Astrocyte (in vitro differentiated cells and primary cell): ENCODE measurements at places on chromosomes 11 and 22. TPM values are rescaled to one million over a fixed set of nuclear protein-coding genes. Genes with fewer than 3 reads are reported as not detected.

DNA sequence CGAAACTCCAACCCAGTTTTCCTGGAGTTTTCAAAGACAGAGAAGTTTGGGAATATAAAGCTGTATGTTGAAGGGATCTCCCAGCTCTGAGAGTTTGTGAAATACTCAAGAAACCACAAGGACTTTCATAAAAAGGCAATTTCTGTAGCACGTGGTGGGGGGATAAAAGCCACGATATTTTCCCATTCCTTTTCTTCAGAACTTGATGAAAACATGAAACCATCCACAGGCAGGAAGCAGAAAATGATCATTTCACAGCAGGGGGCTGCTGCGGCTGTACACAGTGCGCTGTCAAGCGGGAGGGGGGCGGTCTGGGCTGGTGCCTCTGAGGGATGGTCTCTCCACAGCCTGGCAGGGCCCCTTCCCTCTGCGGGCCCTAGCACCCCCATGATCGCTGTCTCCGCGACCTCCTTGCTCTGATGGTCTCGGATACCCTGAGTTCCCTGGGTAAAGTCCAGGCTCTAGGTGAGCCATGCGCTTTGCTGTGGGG is 423.2 kb downstream of the MN1 start:
- no peak for DNase-seq
- no peaks in the 10 kb centered on the region for H3K27me3 ChIP-seq
- no peaks in the 10 kb centered on the region for H3K36me3 ChIP-seq
- H3K4me1 ChIP-seq, result peaks cover 12% of the 10 kb centered on the region
- H3K4me3 ChIP-seq, result no peak overlapping the region

The SDF2L1 gene
- 46.8 and 49.5 TPM in 2 replicates for total RNA-seq

- H3K4me3 ChIP-seq, result no peak overlapping the region
- no peak for DNase-seq
- no peak overlapping the region for H3K27ac ChIP-seq
- H3K36me3 ChIP-seq, result no peaks in the 10 kb centered on the region
- no peaks in the 10 kb centered on the region for H3K4me1 ChIP-seq
These were observed 136.0 kb downstream of the SERGEF start for GRCh38 chr11:17876827-17877226.

DNA sequence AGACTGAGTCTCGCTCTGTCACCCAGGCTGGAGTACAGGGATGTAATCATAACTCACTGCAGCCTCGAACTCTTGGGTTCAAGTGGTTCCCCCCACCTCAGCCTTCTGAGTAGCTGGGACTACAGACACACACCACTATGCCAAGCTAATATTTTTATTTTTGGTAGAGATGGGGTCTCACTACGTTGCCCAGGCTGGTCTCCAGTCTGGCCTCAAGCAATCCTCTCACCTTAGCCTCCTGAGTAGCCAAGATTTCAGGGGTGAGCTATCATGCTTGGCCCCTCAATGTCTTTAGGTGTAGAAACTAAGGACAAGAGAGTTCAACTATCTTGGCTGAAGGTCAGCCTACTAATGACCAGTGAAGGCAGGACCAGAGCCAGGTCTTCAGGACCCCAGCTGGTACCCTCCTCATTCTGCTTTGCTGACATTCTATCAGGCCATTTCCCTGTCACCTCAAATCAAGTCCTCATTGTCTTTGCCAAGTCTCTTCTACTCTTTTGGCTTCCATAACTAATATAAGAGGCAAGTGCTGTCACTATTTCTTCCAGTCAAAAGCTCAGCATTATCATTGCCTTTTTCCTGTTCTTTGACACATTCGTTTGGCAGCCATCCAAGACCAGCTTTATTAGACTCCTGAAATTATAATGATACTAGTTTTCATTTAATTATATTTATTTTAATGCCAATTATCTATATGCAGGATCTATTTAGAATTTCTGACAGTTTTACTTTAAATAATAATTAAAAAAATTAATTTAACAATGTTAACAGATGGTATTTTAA is 264.2 kb upstream of the PITPNB start:
- no peaks in the 10 kb centered on the region for H3K4me1 ChIP-seq
- no peak for DNase-seq
- no peak overlapping the region for H3K4me3 ChIP-seq
- no peak overlapping the region for H3K27ac ChIP-seq
- H3K36me3 ChIP-seq, result no peaks in the 10 kb centered on the region

The SHISA8 gene
- total RNA-seq, result not detected in 2 replicates

The OSM gene
- total RNA-seq, result not detected in 2 replicates

DNA sequence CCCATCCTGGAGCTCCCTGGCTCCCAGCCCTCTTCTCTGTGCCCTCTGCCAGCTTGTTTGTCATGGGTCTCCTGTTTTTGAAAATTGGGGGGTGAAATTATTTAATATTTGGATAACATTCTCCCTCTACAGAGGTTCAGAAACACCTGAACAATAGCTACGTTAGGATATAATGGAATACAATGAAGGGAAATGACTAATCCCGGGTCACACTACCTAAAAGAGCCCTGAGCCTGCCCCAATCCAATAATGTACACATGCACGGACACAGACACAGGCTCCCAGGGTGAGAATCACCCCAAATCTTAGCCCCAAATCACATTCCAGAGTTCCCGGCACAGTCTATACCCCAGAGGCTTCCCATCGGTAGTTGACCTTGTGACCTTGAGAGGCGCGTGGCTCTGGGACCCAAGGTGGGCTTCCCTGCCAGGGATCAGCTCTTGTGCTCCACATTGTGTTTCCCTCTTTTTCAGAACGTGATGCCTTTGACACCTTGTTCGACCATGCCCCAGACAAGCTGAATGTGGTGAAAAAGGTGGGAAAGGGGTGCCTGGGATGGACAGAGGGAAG is 135.5 kb downstream of the PARVA start:
- DNase-seq, result no peak
- no peak overlapping the region for H3K4me3 ChIP-seq
- H3K36me3 ChIP-seq, result peaks cover 10% of the 10 kb centered on the region
- peaks cover 2% of the 10 kb centered on the region for H3K4me1 ChIP-seq
- H3K27me3 ChIP-seq, result no peaks in the 10 kb centered on the region

GRCh38 chr11:22536071-22536470 is 89.6 kb downstream of the FANCF start:
- H3K27ac ChIP-seq, result no peak overlapping the region
- H3K27me3 ChIP-seq, result no peaks in the 10 kb centered on the region
- no peaks in the 10 kb centered on the region for H3K4me1 ChIP-seq
- DNase-seq, result peak; percentile 68

The IRAG1 gene
- total RNA-seq, result 3.7 and 5.4 TPM in 2 replicates

The DGCR6 gene
- 1.3 and 2.5 TPM in 2 replicates for total RNA-seq

The SLC22A12 gene
- not detected in 2 replicates for total RNA-seq

The C22orf42 gene
- total RNA-seq, result not detected in 2 replicates

The CERK gene
- 18.8 and 23.2 TPM in 2 replicates for total RNA-seq

GRCh38 chr11:130578738-130579368 is 130.4 kb downstream of the ADAMTS15 start:
- H3K4me3 ChIP-seq, result no peak overlapping the region
- peaks cover 27% of the 10 kb centered on the region for H3K4me1 ChIP-seq
- H3K27ac ChIP-seq, result no peak overlapping the region
- H3K36me3 ChIP-seq, result no peaks in the 10 kb centered on the region
- no peak for DNase-seq

The NXPE1 gene
- total RNA-seq, result not detected in 2 replicates
